ENCODE measurements at places on chromosomes 12 and 14. TPM values are rescaled to one million over a fixed set of nuclear protein-coding genes. Genes with fewer than 3 reads are reported as not detected.

Gene CFAP54
- 0.97 TPM for total RNA-seq

Gene TAS2R43
- not detected for total RNA-seq

Gene TEX22
- 0.77 TPM for total RNA-seq

Gene CTDSP2
- total RNA-seq: 90.6 TPM

Gene PTPRB
- total RNA-seq: 50.4 TPM

Gene TPH2
- total RNA-seq: not detected

Gene GATC
- 19.1 TPM for total RNA-seq

Gene IFI27
- 441 TPM for total RNA-seq

Gene FKBP3
- 78.9 TPM for total RNA-seq

Gene KLRG1
- 3.1 TPM for total RNA-seq
